ENCODE measurements at places on chromosomes 2 and 18. TPM values are rescaled to one million over a fixed set of nuclear protein-coding genes. Genes with fewer than 3 reads are reported as not detected.

GRCh38 chr2:24893934-24894333 lies 26.1 kb downstream of the ADCY3 start:
- DNase-seq, result peak; percentile 72

DNA sequence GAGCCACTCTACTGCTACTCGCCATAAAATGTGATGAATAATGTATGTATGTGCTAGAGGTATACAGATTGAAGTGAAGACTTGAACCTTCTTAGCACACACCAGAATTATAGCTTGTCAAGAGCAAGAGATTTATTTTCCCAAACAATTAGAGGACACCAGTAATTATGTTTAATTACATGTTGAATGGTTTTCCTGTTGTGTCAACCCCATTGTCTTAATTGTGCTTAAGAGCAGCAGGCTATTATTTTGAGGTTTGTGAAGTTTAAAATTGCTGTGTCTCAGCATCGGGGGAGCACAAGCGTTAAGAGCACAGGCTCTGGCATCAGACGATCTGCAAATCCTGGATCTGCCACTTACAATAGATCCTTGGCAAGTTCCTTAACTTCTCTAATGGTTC lies 29.0 kb downstream of the KIF5C start:
- DNase-seq, result no peak

GRCh38 chr18:9333441-9334328 lies 888 bp upstream of the TWSG1 start:
- DNase-seq, result no peak

The CD8B gene
- not detected for total RNA-seq

DNA sequence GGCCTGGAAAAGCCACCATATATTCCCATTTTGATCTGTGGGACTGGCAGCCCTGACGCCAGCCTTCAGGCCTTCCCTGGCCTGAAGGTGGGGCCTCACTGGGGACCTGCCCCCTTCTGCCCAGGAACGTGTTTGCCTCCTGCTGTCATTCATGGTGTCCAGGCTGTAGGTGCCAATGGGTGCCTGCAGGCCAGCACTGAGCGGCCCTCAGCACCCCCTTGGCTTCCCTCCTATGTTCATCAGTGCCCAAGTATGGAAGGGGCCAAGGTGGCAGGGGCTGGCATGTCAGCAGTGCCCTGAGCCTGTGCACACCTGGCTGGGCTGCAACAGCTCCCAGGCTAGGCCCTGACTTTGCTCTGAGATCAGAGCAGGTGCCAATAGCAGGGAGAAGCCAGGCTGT lies 800.3 kb upstream of the RAB6C start:
- DNase-seq, result no peak

The DOK6 gene
- total RNA-seq, result 4.0 TPM

- peak; percentile 3 for DNase-seq
Observed at GRCh38 chr18:31441493-31441892, 6.0 kb upstream of the DSG3 start.

The CASP10 gene
- 8.1 TPM for total RNA-seq

- DNase-seq, result peak; percentile 58
Observed at GRCh38 chr2:28134262-28134812, 243.8 kb downstream of the BABAM2 start.

All from fibroblast of lung (primary cell).